ENCODE measurements at places on chromosomes 3 and 15.

DNA sequence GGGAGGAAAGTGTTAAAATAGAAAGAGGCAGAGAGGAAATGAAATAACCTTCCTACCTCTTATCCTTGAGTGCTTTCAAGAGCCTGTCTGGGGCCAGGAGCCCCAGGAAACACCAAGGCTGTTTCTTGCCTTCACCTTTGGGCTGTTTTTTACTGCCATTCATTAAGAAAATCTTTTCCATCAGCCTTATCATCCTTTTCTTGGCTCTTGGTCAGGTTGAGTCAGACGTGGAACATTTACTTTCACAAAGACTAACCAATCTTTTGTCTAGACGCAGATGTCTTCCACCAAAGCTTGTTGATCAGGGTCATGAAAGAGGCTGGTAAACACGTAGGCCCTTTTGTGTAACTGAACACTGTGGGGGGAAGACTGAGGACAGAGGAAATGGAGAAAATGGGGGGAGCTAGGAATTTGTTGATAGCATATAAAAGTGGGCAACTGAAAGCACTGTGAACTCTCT lies 151.0 kb upstream of the THBS1 start:
- no peak for DNase-seq

GRCh38 chr15:40303576-40303975 lies 4.2 kb downstream of the PLCB2 start:
- no peak for DNase-seq

GRCh38 chr3:173945170-173945569 lies 547.6 kb downstream of the NLGN1 start:
- no peak for DNase-seq

DNA sequence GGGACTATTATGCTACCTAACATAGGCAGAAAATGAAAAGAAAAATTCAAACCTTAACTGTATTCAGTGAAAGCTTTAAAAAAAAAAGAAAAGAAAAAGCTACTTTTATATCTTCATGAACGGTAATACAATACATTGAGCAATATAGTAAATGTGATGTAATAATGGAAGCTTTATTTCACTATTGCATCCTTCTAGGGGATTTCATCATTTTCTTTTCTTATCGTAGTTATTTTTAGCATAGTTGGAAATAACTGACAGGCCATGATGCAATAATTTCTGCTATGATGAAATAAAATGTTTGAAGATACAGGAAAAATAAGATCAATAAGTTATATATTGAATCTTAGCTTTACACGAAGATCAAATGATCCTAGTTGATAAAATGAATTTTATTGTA lies 40.3 kb upstream of the ZCWPW2 start:
- no peak for DNase-seq

DNA sequence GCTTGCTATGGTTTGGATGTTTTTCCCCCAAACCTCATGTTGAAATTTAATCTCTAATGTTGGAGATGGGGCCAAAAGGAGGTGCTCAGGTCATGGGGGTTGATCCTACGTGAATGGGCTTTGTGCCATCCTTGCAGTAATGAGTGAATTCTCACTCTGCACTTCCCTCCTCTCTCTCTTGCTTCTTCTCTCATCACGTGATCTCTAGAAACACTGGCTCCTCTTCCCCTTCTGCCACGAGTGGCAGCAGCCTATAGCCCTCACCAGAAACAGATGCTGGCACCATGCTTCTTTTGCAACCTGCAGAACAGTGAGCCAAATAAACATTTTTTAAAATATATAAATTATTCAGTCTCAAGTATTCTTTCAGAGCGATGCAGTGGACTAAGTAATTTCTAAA lies 13.3 kb upstream of the PLSCR1 start:
- no peak for DNase-seq

DNA sequence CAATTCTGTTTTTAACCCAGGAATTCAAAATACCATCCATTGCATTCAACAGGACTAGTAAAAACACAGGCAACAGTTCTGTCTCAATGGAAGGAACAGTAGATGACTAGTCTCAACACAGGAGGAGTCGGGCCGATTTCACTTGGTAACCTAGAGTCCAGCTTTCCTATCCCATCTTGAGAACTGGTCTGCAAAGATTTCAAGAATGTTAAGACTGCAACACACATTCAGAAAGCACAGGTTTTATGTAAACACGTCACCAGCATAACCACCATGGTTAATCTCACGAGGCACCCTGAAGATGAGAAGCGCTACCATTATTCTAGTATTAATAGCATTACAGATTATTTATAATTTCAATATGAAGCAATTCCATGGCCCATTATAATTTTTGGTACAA lies 22.0 kb downstream of the UQCC5 start:
- no peak for DNase-seq

DNA sequence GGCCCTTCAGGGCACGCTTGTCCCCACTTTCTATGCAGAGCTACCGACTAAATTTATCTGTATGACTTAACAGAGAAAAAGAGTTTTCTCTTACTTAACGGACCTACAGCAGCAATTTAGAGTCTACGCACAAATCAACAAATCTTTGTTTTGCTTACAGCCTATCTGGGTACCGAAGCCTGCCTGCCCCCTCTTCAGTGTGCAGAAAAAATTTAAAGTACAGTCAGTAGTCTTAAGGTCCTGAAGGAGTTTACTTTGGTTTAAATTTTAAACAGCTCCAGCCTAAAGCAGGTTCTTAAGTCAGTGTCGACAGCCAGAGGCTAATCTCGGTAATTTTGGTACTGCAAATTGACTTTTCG lies 570 bp downstream of the SACM1L start:
- no peak for DNase-seq

DNA sequence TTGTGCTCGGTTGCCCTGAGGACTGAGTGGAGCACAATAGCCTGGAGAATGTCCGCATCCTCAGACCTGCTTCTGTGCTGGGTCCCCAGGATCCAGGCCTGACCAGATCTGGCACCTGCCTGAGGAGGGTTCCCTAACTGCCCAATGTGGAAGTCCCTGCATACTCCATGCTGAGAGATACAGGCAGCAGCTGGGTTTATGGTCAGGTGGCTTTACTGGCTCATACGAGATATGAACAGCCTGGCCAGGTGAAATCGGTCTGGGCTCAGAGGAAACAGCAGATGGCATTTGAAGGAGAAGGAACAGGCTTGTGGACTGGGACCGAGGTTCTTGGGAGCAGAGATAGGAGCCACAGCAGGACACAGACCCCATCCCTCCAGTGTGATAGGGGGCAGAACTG lies 18.2 kb upstream of the KIF23 start:
- no peak for DNase-seq

- peak; percentile 30 for DNase-seq
Measured at GRCh38 chr15:52100807-52101442, 11.7 kb downstream of the BCL2L10 start.

- DNase-seq, result no peak
Measured at GRCh38 chr15:47742334-47742733, 25.0 kb downstream of the SEMA6D start.

GRCh38 chr3:32399030-32399620 lies 7.5 kb downstream of the CMTM7 start:
- peak; percentile 41 for DNase-seq

- no peak for DNase-seq
Measured at GRCh38 chr15:91515188-91515754, 338.2 kb upstream of the SLCO3A1 start.

DNA sequence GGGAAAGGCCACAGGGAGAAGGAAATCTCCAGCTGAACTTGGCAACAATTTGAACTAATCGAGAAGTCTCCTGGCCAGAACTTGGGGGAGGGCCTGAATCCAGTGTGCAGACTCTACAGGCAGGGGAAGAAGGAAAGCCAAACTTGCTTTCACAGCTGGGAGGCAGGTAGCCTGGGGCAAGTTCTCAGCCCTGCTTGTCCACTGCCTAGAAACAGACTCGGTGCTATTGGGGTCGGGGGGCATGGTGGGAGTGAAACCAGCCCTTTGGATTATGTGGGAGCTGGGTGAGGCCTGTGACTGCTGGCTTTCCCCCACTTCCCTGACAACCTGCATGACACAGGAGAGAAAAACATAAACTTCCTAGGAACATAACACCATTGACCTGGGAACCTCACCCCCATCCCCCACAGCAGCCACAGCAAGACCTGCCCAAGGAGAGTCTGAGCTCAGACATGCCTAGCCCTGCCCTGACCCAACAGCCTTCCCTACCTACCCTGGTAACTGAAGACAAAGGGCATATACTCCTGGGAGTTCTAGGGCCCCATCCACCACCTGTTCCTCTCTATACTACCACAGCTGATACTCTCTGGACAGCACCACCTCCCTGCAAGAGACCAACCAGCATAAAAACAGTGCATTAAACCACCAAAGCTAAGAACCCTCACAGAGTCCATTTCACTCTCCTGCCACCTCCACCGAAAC lies 103.7 kb upstream of the MNS1 start:
- DNase-seq, result no peak

- DNase-seq, result no peak
Measured at GRCh38 chr15:85497172-85497569, 116.8 kb downstream of the AKAP13 start.

- DNase-seq, result no peak
Measured at GRCh38 chr3:162492446-162493081, 996.0 kb downstream of the OTOL1 start.

DNA sequence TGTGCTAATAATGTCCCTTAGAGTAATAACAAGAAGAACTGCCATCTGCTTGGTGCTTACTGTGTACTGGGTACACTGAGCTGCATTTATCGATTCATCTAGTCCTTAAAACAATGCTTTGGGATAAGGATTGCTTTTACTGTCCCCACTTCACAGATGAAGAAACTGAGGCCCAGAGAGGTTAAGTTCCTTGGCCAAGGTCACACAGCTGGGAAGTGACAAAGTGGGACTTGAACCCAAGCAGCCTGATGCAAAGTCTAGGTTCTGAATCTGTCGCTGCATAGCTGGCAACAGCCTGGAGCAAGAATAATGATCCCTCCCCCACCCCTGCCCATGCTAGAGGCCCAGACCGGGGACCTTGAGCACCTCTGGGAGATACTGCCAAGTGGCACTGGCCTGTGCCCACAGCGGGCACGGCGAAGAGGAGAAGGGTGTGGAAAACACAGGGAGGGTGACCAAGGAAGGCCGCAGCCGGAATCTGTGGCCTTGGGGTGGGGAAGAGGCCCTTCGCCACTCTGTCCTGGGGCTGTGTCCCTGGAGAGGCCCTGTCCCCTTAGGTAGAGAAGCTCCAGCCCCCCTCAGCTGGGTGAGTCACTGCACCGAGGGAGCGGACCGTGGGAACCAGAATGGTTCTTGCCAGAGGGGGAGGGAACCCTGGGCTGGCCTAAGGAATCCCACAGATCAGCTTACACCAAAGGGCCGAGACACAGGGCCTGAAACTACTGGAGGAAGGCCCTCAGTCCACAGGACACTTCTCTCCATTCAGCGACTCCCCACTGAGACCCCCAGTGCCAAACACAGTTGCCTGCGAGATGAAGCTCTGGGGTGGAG lies 3.5 kb downstream of the PLXND1 start:
- no peak for DNase-seq

GRCh38 chr15:59779110-59779509 lies 90.0 kb upstream of the BNIP2 start:
- no peak for DNase-seq

DNA sequence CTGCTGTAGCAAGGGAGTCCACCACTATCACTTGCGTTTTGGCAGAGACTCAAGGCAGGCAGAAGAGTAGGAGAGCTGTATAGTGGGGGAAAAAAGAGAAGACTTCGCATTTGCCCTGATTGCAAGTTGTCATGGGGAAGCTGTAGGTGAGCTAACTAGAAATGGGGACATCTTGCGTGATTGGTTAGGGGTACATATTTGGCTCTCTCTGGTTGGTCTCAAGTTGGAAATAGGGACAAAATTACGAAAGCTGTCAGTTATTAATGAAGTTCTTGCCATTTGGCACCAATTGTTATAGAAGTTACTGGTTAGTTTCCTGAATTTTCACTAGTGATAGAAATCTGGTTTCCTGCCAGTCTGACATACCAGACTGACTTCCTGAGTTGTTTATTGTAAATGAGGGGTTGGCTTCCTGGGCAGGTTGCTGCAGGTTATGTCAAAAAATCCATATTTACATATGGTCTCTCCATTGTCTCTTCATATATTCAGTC lies 8.2 kb upstream of the SENP7 start:
- no peak for DNase-seq

DNA sequence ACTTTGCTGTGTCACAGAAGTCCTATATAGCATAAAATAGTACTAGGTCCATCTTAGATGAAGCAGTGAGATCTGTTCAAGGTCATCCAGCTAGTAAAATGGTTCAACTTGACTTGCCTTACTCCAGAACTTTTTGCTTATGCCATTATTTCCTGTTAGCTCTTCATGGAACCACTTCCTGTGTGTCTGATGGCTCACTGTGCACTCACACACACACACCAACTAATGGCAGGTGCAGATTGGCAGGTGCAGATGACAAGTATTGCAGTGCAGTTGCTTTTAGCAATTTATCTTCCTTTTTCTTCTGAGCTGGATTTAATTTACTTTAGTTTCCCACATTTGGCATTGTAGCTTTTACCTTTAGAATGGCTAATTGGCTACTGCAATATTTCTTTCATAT lies 29.8 kb downstream of the GOLGA8S start:
- DNase-seq, result no peak

GRCh38 chr3:103218793-103219192 lies 784.0 kb downstream of the ZPLD1 start:
- no peak for DNase-seq

DNA sequence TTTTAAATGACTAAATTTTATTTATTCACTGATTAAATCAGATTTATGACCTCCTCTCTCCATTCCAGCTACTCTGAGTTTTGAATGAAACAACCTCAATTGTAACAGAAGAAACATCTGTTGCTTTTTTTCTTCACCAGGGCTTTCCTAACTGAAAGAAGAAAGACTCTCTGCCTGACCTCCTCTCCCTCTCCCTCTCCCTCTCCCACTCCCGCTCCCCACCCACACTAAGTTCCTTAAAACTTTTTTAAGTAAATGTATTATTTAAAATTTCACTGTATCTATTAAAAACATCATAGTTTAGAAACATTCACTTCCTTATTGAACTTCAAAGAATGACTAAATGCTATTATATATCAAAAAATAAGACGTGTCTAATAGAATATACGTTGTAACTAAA lies 122.0 kb downstream of the TFDP2 start:
- no peak for DNase-seq

GRCh38 chr3:42213417-42213816 lies 52.6 kb downstream of the CCK start:
- DNase-seq, result peak; percentile 18

DNA sequence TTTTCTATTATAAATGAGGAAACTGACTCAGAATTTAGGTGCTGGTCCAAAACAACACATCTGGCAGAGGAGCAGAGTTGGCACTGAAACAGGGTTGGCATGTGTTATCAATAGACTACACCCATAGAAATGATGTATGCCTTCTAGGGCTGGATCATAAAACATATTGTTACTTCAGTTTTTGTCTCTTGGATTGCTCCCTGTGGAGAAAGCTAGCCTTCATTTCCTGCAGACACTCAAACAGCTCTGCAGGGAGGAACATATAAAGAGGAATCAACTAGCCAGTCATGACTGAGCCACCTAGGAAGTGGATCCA lies 507 bp upstream of the MRPL3 start:
- DNase-seq, result no peak

Measured in activated CD4-positive, alpha-beta T cell treated with anti-CD3 and anti-CD28 coated beads for 48 hours (primary cell).